Activated T-helper 2 cell treated with anti-CD3 and anti-CD28 coated beads, Interferon-gamma antibody, Interleukin-2, Interleukin-4, amounts not matched to agents 10 μg/mL and 5 μg/mL and 100 μg/mL, durations not matched to agents 14 hours and 24 hours and 36 hours (primary cell): ENCODE measurements at places on chromosomes 2 and 18.

DNA sequence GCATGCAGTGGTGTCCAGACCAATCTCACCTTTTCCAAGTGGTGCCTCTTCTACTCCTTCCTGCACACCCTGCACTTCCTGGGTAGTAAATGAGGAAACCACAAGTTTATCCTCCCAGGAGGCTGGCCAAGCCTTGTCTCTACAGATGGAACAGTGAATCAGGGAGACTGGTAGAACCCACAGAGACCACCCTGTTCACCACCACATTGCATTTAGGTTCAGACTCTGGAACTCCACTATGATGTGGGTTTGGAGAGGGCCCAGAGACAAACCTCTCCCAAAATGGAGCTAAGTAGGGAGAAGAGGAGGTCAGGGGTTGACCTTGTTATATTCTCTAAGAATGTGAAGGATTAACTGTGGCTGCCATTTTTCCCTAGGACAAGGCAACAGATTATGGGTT, 102.8 kb upstream of the FZD7 start:
- no peak overlapping the region for H3K27ac ChIP-seq
- H3K4me1 ChIP-seq, result no peaks in the 10 kb centered on the region
- no peak for DNase-seq
- peaks cover 4% of the 10 kb centered on the region for H3K27me3 ChIP-seq

- H3K27ac ChIP-seq, result no peak overlapping the region
- DNase-seq, result no peak
- H3K36me3 ChIP-seq, result no peaks in the 10 kb centered on the region
- no peaks in the 10 kb centered on the region for H3K4me1 ChIP-seq
- no peak overlapping the region for H3K4me3 ChIP-seq
These were observed 385.5 kb downstream of the NR4A2 start for GRCh38 chr2:155947069-155947468.

- no peak overlapping the region for H3K4me3 ChIP-seq
- H3K27ac ChIP-seq, result no peak overlapping the region
- H3K4me1 ChIP-seq, result peaks cover 2% of the 10 kb centered on the region
These were observed 28.0 kb upstream of the PPP3R1 start for GRCh38 chr2:68280348-68280747.

GRCh38 chr2:28101892-28102291, 211.4 kb downstream of the BABAM2 start:
- no peak for DNase-seq
- no peaks in the 10 kb centered on the region for H3K27me3 ChIP-seq
- no peaks in the 10 kb centered on the region for H3K36me3 ChIP-seq
- H3K27ac ChIP-seq, result no peak overlapping the region
- peaks cover 6% of the 10 kb centered on the region for H3K4me1 ChIP-seq
- H3K4me3 ChIP-seq, result no peak overlapping the region

DNA sequence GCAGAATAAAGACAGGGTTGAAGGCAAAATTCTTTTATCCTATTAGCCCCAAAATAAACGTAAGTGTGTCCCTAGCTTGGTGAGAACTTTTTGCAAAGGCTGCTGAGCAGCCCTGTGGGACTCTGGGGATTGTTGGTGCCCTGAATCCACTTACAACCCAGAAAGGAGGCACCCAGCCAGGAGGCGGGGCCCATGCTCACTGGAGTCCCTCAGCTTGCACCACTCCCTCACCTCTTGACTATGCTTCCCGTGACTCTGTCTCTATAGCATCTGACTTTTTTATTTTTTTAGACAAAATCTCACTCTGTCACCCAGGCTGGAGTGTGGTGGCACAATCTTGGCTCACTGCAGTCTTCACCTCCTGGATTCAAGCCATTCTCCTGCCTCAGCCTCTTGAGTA, 15.8 kb upstream of the COL6A3 start:
- H3K27ac ChIP-seq, result peak overlapping the region; percentile 54
- peaks cover 79% of the 10 kb centered on the region for H3K4me1 ChIP-seq
- H3K27me3 ChIP-seq, result no peaks in the 10 kb centered on the region

GRCh38 chr18:37659906-37660305, 94.3 kb upstream of the CELF4 start:
- no peak for DNase-seq
- H3K4me3 ChIP-seq, result no peak overlapping the region
- H3K4me1 ChIP-seq, result no peaks in the 10 kb centered on the region
- no peak overlapping the region for H3K27ac ChIP-seq
- H3K36me3 ChIP-seq, result no peaks in the 10 kb centered on the region

DNA sequence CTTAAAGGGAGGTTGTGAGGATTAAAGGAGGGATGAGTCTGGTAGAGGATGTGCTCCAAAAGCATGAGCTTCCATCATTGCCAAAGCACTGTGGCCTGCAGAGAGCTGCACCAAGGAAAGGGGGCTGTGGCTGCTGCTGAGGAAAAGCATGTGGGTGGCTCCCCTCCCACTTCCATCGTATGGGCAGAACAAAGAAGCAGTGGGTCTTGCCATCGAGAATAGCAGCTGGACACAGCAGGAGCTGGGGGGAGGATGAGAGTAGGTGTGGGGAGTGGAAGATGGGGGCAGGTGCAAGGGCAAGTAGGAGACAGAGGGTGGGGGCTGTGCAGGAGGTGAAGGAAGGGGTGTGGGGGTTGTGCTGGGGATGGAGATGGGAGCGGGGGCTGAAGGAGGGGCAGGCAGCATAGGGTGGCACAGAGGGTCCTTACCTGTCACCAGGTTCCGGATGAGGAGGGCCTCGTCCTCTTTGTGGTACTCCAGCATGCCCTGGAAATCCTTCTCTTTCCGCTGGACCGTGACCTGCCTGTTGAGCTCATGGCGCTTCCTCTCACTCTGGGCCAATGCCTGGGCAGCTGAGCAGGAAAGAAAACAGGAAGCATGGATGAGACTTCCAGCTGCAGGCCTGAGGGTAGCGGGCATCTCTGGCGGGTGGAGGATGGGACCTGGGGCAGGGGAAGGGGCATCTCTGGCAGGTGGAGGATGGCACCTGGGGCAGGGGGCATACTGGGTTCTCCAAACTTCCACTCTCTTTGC, 33.6 kb upstream of the ACAA2 start:
- H3K36me3 ChIP-seq, result no peaks in the 10 kb centered on the region
- no peak overlapping the region for H3K4me3 ChIP-seq
- H3K27ac ChIP-seq, result no peak overlapping the region
- DNase-seq, result no peak
- peaks cover 9% of the 10 kb centered on the region for H3K27me3 ChIP-seq

DNA sequence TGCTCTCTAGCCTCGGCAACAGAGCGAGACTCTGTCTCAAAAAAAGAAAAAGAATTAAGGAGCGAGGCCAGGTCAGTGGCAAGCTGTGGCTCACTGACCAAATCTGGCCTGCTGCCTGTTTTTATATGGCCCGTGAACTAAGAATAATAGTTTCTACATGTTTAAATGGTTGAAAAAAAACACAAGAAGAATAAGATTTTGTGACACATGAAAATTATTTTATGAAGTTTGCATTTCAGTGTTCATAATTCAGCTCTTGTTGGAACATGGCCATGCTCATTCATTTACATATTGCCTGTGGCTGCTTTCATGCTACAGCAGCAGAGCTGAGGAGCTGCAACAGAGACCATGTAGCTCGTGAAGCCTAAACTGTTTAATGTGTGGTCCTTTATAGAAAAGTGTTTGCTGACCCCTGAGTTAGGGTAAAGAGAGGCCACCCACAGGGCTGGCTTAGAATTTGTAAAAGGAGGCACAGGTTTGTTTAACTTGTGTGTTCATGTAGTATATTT, 59.5 kb downstream of the MFSD6 start:
- peaks cover 63% of the 10 kb centered on the region for H3K36me3 ChIP-seq
- no peak overlapping the region for H3K4me3 ChIP-seq
- no peaks in the 10 kb centered on the region for H3K27me3 ChIP-seq
- H3K4me1 ChIP-seq, result peaks cover 34% of the 10 kb centered on the region

DNA sequence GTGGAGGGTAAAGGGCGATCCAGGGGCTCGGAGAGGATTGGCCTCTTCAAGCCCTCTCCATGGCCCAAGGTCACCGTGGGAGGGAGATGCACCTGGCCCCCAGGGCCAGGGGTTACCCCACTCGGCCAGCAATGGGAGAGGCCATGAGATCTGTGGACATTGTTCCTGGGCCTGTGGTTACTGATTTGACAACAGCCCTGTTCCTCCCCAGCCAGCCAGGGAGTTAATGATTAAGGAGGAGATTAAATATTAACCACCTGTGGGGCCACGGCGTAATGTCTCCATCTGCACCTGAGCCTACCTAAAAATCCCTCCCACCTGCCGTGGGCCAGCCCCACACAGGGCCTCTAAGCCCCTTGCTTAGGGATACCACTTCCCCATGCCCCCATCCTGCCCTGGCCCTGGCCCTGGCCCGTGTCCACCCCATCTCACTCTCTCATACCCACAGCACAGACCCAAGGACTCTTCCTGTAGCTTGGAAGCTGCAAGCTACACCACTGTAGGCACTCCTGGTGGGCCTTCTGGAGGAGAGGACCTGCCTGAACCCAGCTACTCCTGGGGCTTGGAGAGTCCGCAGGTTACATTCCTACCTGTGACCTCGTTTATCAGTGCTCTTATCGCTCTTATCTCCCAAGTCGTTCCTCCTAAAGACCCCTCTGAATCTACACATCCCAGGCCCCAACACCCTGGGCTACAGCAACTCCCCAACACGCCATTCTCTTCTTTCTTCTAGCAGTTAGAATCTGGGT, 32.1 kb downstream of the ZFP36L2 start:
- peak overlapping the region; percentile 58 for H3K4me3 ChIP-seq
- no peaks in the 10 kb centered on the region for H3K27me3 ChIP-seq
- H3K36me3 ChIP-seq, result no peaks in the 10 kb centered on the region
- no peak for DNase-seq
- H3K4me1 ChIP-seq, result peaks cover 41% of the 10 kb centered on the region

DNA sequence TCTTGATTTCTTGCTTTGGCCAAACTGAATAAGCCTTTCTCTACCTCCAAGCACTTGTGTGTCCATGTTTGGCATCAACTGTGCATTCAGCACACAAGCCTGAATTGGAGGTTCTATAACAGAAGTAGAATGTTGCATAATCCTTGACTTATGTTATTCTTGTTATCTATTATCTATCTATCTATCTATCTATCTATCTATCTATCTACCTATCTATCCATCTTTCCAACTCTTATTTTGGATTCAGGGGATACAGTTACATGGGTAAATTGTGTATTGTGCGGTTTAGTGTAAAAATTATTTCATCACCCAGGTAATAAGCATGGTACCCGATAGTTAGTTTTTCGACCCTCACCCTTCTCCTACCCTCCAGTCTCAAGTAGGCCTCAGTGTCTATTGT, 319.6 kb downstream of the PTH2R start:
- no peak overlapping the region for H3K27ac ChIP-seq

- H3K4me3 ChIP-seq, result no peak overlapping the region
- H3K27me3 ChIP-seq, result no peaks in the 10 kb centered on the region
- DNase-seq, result no peak
These were observed 71.9 kb downstream of the VWC2L start for GRCh38 chr2:214482728-214483127.

GRCh38 chr2:216306868-216307267, 65.4 kb downstream of the MARCHF4 start:
- H3K4me3 ChIP-seq, result no peak overlapping the region
- no peak overlapping the region for H3K27ac ChIP-seq
- DNase-seq, result no peak
- peaks cover 2% of the 10 kb centered on the region for H3K27me3 ChIP-seq

GRCh38 chr2:144836635-144837350, 316.9 kb upstream of the ZEB2 start:
- H3K27ac ChIP-seq, result no peak overlapping the region
- H3K36me3 ChIP-seq, result no peaks in the 10 kb centered on the region
- H3K4me1 ChIP-seq, result no peaks in the 10 kb centered on the region
- no peak overlapping the region for H3K4me3 ChIP-seq
- no peak for DNase-seq

GRCh38 chr2:235330775-235331451, 162.9 kb upstream of the AGAP1 start:
- H3K27me3 ChIP-seq, result no peaks in the 10 kb centered on the region
- H3K36me3 ChIP-seq, result no peaks in the 10 kb centered on the region
- DNase-seq, result no peak
- no peak overlapping the region for H3K4me3 ChIP-seq
- H3K27ac ChIP-seq, result no peak overlapping the region
- H3K4me1 ChIP-seq, result no peaks in the 10 kb centered on the region

GRCh38 chr2:44927985-44928482, 13.5 kb upstream of the SIX3 start:
- no peak overlapping the region for H3K27ac ChIP-seq
- peaks cover 3% of the 10 kb centered on the region for H3K4me1 ChIP-seq
- H3K27me3 ChIP-seq, result peaks cover 81% of the 10 kb centered on the region
- H3K36me3 ChIP-seq, result peaks cover 3% of the 10 kb centered on the region

DNA sequence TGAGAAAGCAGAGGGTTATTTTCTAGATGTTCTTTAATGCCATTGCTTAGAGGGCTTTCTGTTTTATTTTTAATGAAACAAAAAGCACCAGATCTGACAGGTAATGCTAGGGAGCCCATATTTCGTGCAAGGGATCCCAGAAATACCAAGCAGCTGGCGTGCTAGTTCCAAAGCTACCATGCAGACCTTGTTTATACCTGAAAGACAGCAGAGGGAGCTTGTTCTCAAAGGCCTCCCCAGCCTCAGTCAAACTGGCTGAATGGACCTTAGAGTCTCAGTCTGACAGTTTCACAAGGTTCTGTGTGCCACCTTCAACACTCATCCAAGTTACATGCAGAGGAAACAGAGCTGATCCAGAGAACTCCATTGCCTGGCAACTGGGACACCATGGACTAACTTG, 48.6 kb downstream of the GALNT14 start:
- H3K27ac ChIP-seq, result no peak overlapping the region
- H3K4me3 ChIP-seq, result no peak overlapping the region
- no peaks in the 10 kb centered on the region for H3K27me3 ChIP-seq
- no peak for DNase-seq

DNA sequence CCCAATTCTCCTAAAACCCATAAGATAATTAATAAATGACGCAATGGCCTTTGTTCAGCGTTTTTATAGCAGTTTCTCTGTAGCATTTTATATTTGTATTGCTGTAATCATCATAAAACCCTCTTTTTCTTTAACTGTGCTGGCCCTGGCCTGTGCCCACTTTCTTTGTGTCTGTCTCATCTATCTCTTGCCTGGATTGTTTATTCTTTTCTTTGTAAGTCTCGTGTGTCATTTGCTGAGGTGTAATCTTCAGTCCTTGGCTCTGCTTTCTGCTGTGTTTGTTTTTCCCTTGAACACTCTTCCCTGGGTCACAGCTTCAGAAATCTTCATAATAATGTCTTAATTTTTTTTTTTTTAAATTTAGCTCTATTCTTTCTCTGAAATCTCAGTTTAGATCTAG, 525.8 kb upstream of the LINC00305 start:
- no peak overlapping the region for H3K4me3 ChIP-seq
- H3K27ac ChIP-seq, result no peak overlapping the region
- no peaks in the 10 kb centered on the region for H3K4me1 ChIP-seq
- no peaks in the 10 kb centered on the region for H3K36me3 ChIP-seq
- no peak for DNase-seq
- H3K27me3 ChIP-seq, result no peaks in the 10 kb centered on the region

GRCh38 chr2:212284166-212284565, 254.4 kb downstream of the ERBB4 start:
- no peaks in the 10 kb centered on the region for H3K4me1 ChIP-seq
- no peak overlapping the region for H3K4me3 ChIP-seq
- H3K36me3 ChIP-seq, result no peaks in the 10 kb centered on the region
- H3K27ac ChIP-seq, result no peak overlapping the region
- no peak for DNase-seq

GRCh38 chr2:33489835-33490431, 13.5 kb downstream of the RASGRP3 start:
- H3K4me1 ChIP-seq, result peaks cover 41% of the 10 kb centered on the region
- no peak for DNase-seq
- H3K27ac ChIP-seq, result no peak overlapping the region
- H3K4me3 ChIP-seq, result no peak overlapping the region
- peaks cover 26% of the 10 kb centered on the region for H3K36me3 ChIP-seq
- peaks cover 18% of the 10 kb centered on the region for H3K27me3 ChIP-seq

GRCh38 chr18:78268226-78268988, 711.2 kb upstream of the SALL3 start:
- no peaks in the 10 kb centered on the region for H3K27me3 ChIP-seq
- no peaks in the 10 kb centered on the region for H3K4me1 ChIP-seq
- no peak overlapping the region for H3K4me3 ChIP-seq
- no peaks in the 10 kb centered on the region for H3K36me3 ChIP-seq
